Astrocyte of the spinal cord (primary cell): ENCODE measurements at places on chromosomes 3 and 15.

GRCh38 chr3:187243933-187244524 lies 46.7 kb downstream of the RTP1 start:
- DNase-seq: no peak

- no peak for DNase-seq
Measured at GRCh38 chr3:183710231-183710630, 12.6 kb downstream of the YEATS2 start.

GRCh38 chr3:183551930-183552329 lies 3.6 kb downstream of the KLHL6 start:
- no peak for DNase-seq

DNA sequence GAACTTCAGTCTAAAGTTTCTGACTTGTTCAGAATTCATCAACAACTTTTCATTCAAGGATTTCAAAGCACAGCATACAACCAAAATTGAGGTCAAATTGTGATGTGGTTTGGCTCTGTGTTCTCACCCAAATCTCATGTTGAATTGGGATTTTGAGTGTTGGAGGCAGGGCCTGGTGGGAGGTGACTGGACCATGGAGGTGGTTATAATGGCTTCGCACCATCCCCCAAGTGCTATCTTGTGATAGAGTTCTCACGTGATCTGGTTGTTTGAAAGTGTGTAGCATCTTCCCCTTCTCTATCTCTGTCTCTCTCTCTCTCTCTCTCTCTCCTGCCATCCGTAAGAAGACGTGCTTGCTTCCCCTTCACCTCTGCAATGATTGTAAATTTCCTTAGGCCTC lies 19.6 kb upstream of the SUCLG2 start:
- DNase-seq: no peak

- peak; percentile 65 for DNase-seq
Measured at GRCh38 chr3:184428561-184429175, 48.8 kb downstream of the CHRD start.

DNA sequence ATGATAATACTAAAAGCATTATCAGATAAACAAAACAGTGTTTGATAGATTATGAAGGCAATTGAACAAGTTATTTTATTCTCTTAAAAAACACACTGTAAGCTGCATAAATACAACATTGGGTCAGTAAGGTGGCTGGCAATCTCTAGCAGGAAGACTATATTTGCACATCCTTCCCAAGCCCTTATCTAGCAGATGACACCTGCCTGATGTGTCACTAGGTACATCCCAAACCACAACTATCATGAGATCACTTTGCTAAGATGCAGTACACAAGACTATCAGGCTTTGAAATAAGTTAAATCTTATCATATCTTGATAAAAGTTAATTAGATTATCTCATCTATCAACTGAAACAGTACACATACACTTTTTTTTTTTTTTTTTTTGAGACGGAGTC lies 417.4 kb downstream of the MECOM start:
- no peak for DNase-seq

DNA sequence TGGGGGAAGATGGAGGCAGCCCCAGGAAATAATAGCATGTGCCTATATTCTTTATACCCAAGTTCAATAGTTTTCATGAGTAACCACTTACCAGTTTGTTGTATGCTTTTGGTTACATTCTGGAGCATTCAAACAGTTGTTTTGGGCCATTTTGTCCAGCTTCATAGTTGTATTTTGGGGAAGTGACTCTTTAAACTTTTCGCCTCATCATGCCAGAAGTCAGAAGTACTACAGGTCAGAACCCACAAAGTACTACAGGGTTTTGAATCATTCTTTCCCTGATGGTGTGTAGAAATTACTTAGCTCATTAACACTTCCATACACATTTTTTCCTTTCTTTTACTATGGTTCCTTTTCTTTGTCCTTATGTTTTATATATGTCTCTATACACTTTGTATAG lies 210.6 kb downstream of the ARPP21 start:
- no peak for DNase-seq

- DNase-seq: peak; percentile 77
Measured at GRCh38 chr3:23263796-23264195, 60.7 kb downstream of the UBE2E2 start.

DNA sequence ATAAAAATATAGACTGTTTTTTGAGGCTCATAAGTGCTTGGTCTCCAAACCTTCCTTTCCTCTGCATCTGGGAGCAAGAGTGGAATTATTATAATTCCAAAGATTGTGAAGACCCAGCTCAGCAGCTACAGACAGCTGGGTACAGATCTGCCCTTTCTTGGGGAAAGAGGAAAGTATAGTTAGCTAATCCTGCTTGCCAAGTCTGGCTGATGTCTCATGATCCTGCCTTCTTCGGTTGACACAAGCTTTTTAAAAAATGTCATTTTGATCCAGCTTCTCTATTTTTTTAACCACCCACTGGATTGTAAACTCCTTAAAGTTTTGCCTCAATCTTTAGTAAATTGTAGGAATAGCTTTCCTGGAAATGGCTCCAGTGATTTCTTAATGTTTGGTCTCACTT lies 181.1 kb downstream of the LRTM1 start:
- DNase-seq: no peak

DNA sequence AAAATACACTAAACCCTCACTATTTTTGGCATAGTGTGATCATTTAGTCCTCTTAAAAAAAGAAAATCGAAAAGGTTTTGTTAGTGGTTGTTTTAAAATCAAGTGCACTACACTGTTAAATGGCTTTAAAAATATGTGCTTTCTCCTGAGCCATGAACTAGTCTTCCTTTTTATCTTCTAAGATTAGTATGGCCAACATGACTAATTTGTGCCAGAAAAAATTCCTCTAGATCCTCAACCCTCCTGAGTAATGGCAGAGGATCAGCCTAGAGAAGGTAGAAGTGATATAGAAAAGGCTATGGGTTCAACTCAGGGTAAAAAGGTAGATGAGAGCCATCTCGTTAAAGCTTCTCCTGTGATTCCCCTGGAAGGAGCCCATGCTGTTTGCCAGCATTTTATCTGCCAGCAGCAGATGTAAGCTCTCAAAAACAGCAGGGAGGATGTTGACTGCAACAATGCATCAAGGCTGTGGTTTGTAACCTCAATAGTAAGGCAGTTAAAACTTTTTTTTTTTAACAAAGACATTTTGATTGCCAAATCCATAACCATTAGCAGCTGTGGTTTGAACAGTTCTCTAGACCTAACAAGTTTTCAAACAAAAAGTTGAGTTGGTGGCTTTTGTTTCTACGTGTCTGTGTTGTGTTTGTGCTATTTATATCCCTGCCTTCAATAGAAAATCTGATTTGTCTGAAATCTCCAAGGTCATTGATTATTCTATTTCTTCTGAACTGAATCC lies 30.2 kb upstream of the ZNF609 start:
- peak; percentile 95 for DNase-seq

GRCh38 chr3:58049143-58049785 lies 41.0 kb downstream of the FLNB start:
- peak; percentile 84 for DNase-seq

DNA sequence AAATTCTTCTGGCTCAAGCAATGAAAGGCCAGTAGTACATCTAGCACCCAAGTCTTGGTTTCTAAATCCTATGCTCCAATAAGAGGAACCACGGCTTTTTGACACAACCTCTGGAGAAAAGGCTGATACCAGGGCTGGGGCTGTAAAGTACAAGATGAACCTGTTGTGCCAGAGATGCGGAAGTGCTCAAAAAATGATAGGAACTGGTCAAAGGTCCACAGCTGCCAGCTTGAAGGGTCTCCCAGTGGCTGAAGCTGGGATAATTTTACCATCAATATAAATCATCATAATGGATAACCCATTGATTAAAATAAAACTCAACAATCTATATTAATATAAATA lies 558 bp upstream of the NCEH1 start:
- no peak for DNase-seq

GRCh38 chr3:71849681-71850080 lies 64.7 kb upstream of the PROK2 start:
- no peak for DNase-seq

DNA sequence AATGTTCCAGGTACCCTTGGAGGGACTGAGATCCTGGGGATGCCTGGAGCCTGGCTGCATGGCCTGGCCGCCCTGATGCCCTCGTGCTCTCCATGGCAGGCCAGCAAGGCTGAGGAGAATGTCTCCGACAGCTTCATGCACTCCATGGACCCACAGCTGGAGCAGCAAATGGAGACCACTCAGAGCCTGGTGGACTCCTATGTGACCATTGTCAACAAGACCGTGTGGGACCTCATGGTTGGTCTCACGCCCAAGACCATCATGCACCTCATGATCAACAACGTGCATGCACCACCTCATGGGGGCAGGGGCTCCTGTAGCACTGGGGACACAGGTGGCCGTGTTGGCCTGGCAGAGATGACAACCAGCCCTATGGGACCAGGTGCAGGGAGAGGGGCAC lies 19.7 kb downstream of the GOLGA6A start:
- no peak for DNase-seq
